ENCODE measurements at places on chromosomes 1 and 21.

DNA sequence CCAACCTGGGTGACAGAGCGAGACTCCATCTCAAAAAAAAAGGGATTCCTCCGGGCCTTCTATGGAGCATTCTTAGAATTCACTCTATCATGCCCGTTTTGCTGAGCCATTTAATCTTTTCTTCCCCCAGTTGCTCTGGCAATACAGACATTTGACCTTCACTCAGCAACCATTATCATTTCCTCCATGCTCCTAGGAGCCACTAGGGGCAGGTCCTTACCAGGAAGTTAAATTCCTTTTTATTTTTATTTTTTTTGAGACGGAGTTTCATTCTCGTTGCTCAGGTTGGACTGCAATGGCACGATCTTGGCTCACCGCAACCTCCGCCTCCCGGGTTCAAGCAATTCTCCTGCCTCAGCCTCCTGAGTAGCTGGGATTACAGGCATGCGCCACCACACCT, 9.7 kb upstream of the CGN start:
- DNase-seq: no peak

GRCh38 chr21:37028570-37028969, 22.1 kb downstream of the RIPPLY3 start:
- DNase-seq: no peak

GRCh38 chr1:232915212-232915611, 35.2 kb upstream of the NTPCR start:
- DNase-seq: no peak

- DNase-seq: no peak
These were observed 75.2 kb downstream of the PAX7 start for GRCh38 chr1:18705811-18706210.

GRCh38 chr1:200670242-200671118, 773 bp upstream of the DDX59 start:
- DNase-seq: no peak

GRCh38 chr1:206558794-206559671, 51.7 kb downstream of the RASSF5 start:
- DNase-seq: no peak

GRCh38 chr1:202186327-202186726, 7.3 kb upstream of the LGR6 start:
- DNase-seq: no peak

- no peak for DNase-seq
These were observed 47.3 kb upstream of the FGGY start for GRCh38 chr1:59249396-59250137.

GRCh38 chr1:154325583-154326545, 539 bp downstream of the ATP8B2 start:
- DNase-seq: peak; percentile 67

- no peak for DNase-seq
These were observed 251.6 kb upstream of the SGIP1 start for GRCh38 chr1:66282343-66282852.

DNA sequence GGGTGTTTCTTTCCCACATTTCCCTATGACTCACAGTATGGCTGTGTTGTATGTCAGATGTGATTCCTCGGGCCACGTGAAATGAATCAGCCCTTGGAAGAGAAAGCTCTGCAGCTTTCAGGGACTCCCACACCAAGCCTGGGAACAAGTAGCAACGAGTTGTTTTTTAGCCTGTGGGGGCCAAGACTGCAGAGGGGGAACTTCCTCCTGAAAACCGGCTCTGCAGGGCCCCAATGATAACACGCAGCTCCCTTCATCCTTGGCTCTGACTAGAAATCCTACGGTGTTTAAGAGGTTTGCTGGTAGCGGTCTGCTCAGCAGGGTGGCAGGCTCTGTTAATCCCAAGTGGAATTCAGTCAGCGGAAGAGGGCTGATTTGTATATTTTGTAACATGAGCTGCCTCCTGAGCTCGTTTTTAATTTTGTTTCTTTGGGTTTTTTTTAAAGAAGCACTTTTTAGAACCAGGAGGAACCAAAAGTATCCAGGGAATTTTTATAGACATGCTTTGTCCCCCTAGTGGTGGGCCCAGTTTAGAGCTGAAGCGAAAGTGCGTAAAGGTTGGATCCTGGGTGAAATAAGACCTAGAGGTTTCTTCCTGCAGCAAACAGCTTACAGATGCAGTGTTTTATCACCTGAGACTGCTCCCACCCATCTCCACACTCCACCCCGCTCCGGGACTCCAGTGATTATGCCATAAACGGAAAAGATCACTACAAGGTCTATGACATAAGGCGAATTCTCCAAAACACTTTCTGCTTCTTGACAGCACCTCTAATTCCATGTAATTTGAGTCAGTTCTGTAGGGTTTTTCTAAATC, 48.8 kb downstream of the LAMC2 start:
- DNase-seq: no peak

DNA sequence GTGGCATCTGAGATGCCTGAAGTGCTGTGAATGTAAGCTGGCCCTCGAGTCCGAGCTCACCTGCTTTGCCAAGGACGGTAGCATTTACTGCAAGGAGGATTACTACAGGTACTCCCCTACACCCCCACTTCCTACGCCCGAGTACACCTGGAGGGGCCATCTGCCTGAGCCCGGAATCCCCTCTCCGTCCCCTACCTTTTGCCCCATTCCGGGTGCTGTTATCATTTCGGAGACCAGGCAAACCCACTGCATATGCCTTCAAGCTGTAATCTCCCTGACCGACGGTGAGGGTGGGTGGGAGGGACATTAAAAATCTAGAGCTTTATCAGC, 2.9 kb downstream of the LHX9 start:
- DNase-seq: peak; percentile 60

DNA sequence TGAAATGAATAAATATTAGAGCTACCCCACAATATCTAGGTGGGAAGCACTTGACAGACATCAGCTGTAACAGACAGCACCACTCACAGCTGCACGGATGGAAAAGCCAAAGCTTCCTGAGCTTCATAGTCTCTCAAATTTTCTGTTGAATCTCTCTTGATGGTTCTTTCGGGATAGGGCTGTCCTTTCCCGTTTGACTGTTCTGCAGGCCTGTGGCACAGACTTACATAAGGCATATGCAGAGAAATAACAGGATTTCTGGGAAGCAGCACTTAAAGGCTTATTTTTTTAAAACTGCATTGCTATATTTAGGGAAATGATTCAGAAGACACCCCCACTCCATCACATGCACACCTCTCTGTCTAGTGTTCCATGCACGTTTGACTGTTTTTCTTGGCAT, 77.5 kb downstream of the ZNF648 start:
- DNase-seq: no peak

GRCh38 chr1:94819945-94820746, at the start of gene SLC44A3:
Gene SLC44A3 (plus strand): TSS chr1:94820357. CDS start chr1:94820452, 95 bp downstream.
- peak; percentile 49 for DNase-seq

DNA sequence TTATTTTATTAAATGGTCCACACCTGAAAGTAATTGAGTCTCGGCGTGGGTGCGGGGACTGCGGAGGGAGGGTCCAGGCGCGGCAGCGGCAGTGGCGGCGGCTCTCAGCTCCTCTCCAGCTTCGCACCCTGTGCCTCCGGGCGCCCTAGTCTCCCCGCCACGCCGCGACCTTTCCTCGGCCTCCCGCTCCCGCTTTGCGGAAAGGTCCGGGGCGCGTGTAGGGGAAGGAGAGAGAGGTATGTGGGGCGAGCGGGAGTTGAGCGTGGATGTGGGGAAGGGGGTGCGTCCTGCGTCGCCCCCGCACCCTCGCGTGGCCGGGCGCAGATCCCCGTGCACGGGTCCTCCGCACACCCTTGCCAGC, 13.4 kb upstream of the ALX3 start:
- peak; percentile 43 for DNase-seq

- DNase-seq: peak; percentile 46
These were observed 2.2 kb downstream of the ZC3H12A start for GRCh38 chr1:37476460-37477197.

GRCh38 chr1:245800901-245801605, 646.3 kb downstream of the KIF26B start:
- DNase-seq: no peak

GRCh38 chr1:165300400-165300903, 56.1 kb downstream of the LMX1A start:
- DNase-seq: no peak

- no peak for DNase-seq
These were observed 170.4 kb downstream of the ACTL8 start for GRCh38 chr1:17925290-17926237.

GRCh38 chr21:34809822-34810221, 141.0 kb downstream of the CLIC6 start:
- DNase-seq: no peak

GRCh38 chr1:155002464-155003226, at the start of gene ZBTB7B:
Gene ZBTB7B (plus strand): TSS chr1:155002802. CDS start chr1:155014661, 11,859 bp downstream.
- DNase-seq: peak; percentile 55

- no peak for DNase-seq
These were observed 17.0 kb upstream of the RAP1GAP start for GRCh38 chr1:21685946-21686678.

DNA sequence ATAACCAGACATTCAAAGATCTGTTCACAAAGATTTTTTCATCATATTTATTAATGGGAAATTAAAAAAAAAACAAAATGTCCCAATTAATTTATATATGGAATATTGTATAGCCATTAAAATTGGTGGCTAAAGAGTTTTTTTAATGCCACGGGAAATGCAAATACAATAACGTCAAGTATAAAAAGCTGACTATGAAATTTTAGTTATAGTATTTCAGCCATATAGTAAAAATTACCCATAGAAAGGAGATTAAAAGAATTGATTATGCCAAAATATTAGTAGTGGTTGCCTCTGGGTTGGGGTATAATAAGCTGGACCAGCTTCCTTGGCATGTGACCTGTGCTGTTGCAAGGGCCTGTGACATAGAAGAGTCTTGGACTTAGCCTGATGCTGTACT, 78.8 kb downstream of the KCTD3 start:
- no peak for DNase-seq

DNA sequence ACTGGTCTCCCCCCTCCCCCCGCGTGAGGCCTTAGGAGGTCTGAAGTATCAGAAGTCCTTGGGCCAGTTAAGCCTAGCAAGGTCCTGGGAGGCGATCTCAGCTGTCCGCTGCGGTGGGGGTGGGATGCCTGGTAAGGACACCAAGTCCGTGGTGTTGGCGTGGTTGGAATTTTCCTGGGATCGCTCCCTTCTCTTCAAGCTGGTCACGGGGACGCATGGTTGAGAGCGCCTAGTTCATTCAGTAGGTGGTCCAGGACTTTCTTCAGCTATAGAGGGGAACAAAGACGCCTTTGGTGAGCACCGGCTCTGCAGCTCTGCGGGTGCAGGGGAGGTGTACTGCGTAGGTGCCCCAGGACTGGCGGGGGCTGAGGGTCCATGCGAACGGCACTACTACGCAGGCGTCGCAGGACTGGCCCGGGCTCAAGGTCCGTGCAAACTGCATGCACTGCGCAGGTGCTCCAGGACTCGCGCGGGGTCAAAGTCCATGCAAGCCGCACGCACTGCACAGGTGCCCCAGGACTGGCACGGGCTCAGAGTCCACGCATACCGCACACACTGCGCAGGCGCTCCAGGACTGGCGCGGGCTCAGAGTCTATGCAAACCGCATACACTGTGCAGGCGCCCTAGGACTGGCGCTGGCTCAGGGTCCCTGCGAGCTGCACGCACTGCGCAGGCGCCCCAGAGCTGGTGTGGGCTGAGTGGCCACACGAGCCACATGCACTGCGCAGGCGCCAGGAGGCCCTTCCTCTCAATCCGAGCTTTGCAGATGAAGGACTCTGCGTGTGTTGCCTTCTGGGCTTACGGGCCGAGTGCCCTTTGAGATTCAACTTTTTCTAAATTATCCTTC, 36.6 kb upstream of the HMGN1 start:
- DNase-seq: peak; percentile 69

- no peak for DNase-seq
These were observed 12.5 kb downstream of the FOXJ3 start for GRCh38 chr1:42322577-42322976.

GRCh38 chr1:226630592-226630991, 82.0 kb downstream of the STUM start:
- DNase-seq: no peak

GRCh38 chr1:203667616-203668015, 41.0 kb downstream of the ATP2B4 start:
- no peak for DNase-seq

DNA sequence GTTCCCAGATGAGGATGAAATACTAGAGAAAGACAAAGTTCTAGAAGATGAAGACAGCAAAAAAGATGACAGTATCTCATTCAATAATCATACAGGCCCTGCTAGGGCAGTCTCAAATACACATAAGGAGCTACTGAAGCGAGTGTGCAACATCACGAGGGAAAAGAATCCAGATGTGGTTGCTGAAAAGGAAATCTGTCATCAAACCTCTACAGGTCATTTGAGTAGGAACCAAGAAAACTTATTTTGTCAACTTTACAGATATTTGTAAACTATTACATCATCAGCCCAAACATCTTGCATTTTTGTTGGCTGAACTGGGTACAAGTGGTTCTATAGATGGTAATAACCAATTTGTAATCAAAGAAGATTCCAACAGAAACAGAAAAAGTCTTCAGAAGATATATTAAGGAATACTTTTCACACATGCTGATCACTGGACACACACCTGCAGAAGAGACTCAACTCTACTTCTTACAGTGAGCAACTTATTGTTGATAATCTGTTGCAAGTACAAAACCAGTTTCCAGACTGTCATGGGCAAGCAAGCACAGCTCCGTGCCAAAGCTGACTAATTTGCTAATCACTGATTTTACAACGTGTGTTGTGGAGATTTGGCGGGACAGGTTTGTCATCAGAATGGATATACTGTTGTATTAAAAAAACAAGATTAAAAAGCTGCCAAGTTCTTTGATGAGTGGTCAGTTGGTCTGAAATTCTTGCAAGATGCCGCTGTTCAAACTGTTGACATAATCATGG, 42.1 kb downstream of the TRIM33 start:
- no peak for DNase-seq

DNA sequence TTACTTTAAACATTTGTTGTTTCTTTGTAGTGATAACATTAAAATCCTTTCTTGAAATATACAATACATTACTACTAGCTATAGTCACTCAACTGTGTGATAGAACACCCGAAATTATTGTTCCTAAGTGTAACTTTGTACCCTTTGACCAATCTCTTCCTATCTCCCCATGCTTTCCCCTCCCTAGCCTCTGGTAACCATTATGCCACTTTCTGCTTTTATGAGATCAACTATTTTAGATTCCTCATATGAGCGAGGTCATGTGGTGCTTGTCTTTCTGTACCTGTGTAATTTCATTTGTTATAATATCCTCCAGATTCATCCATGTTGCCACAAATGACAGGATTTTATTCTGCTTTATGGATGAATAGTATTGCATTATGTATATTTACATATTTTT, 629.0 kb downstream of the USP25 start:
- DNase-seq: no peak

DNA sequence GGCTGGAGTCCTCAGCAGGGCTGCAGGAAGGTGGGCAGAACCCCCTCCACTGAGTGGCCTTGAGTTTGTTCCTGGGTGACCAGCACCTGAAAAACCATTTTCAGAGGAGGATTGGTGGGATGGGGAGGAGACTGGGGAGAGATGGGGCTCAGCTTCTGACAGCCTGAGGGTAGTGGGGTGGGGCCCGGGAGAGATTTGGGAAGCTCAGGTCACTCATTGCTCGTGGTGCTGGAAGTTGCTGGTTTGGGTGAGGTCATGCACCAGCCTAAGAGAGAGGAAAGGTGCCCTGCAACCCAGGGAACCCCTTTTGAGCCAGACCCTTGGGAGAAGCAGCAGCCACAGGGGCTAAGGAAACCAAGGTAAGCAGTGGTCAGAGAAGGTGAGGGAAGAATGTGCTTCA, 100.8 kb downstream of the EBNA1BP2 start:
- no peak for DNase-seq

- DNase-seq: no peak
These were observed 9.0 kb downstream of the LRRC3 start for GRCh38 chr21:44464351-44464750.
